Effector CD4-positive, alpha-beta T cell (primary cell): ENCODE measurements at places on chromosomes 1 and 21.

- no peak for DNase-seq
These were observed 195.6 kb upstream of the C1orf105 start for GRCh38 chr1:172224871-172225270.

- DNase-seq: no peak
These were observed 7.7 kb downstream of the IFI6 start for GRCh38 chr1:27664291-27664690.

DNA sequence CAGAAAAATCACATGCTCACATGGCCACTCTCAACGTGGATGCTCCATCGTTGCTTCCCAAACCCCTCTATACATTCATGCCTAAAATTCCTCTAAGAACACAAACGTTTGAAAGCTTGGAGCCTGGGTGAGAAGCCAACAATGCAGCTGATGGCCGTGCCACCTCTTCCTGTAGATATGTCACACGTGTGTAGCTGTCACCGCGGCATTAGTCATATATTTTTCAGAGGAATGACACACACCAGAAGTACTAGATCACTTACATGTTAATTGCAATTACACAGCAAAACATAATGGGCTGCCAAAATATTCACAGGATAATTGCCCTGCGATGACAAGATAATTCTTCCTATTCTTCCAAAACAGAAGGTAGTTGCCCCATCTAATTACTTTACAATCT lies 112.7 kb upstream of the BACE2 start:
- DNase-seq: no peak

DNA sequence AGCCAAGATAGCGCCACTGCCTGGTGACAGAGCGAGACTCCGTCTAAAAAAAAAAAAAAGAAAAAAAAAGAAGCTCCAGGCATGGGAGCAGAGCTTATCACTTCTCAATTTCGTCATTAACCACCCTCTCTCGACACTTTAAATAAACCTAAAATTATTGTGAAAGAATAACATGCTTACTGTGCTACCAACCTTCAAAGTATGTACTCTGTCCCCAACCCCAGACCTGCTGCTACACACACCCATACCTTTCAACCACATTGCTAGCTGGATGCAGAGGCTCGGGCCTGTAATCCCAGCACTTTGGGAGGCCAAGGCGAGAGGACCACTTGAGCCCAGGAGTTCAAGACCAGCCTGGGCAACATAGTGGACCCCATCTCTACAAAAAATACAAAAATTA lies 38.7 kb downstream of the GNPAT start:
- DNase-seq: no peak

DNA sequence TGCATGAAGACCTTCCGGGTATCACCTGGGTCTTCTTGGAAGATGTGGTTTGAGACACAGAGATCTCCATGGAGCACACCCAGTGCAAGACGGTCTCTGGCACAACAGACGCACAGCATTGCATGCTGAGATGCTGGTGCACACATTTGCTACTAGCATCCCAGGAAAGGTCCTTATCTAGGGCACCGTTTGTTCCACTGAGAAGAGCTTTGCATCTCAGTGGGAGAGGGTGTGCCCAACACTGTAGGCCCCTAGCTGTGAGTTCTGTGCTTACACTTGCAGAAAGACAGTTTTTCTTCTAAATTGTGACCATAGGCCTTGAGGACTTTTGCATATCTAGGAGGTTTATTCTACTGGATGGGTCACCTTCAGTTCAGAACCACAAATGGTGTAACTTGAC lies 554.1 kb downstream of the MATN1 start:
- DNase-seq: no peak

DNA sequence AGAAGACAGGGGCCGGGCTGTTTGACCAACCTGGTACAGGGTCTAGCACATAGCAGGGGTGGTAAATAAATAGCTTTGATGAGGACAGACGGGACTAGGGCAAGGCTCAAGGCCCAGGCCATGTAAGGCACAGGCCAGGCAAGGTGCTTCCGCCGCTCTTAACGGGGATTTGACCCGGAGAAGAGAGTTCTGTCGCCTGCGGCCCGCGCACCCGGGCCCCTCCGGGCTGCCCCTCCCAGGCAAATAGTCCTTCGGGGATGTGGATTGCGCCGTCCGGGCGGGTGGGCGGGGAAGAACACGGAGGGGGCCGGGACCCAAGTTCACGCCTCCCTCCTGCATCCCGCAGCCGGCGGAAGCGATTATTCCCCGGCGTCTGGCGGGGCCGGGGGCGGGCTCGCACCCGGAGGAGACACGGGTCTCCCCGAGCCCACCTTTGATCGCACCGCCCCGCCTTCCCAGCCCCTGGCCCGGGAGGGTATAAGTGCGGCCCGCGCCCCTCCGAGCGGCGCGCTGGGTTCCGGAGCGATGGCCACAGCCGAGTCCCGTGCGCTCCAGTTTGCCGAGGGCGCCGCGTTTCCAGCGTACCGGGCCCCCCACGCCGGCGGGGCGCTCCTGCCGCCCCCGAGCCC lies at the start of gene MIXL1:
MIXL1 (plus strand) TSS at position 508 of the 629 bp plus-strand sequence; CDS start at position 526, 18 bp downstream.
- DNase-seq: no peak

DNA sequence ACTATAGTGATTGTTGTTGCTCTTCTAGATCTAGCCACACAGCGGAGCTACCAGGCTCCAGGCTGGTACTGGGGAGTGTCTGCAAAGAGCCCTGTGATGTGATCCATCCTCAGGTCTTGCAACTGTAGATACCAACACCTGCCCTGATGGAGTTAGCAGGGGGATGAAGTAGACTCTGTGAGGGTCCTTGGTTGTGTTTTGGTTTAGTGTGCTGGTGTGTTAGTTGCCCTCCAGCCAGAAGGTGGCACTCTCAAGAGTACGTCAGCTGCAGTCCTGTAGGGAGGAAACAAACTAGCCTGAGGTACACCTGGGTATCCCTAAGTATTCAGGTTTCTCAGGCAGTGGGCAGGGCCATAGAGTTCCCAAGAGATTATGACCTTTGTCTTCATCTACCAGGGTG lies 81.2 kb upstream of the TMPRSS2 start:
- no peak for DNase-seq

- DNase-seq: no peak
These were observed 46.1 kb upstream of the MTF2 start for GRCh38 chr1:93033029-93033428.

GRCh38 chr1:194052514-194053338 lies 866.3 kb upstream of the B3GALT2 start:
- DNase-seq: no peak

GRCh38 chr21:29436143-29436542 lies 137.4 kb downstream of the BACH1 start:
- DNase-seq: peak; percentile 23

GRCh38 chr1:26780344-26780957 lies 7.3 kb upstream of the PIGV start:
- no peak for DNase-seq

DNA sequence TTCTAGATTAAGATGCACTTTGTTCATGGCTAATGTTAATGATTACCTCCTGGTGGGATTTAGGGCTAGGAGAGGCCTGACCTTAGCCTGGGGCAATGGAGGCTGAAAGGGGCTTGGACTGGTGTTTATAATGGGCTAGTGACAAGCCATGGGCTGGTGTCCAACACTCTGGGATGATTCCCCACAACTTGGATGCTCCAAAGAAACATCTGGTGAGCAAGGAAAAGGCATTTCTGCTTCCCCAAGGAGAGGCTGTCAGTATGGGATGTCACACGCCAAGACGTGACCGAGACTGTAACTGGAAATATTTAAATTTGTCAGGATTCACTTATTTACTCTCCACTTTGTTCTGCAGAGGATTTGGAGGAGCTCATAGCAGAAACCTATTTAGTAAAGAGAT lies 45.2 kb downstream of the PTPRU start:
- no peak for DNase-seq

- no peak for DNase-seq
These were observed 3.7 kb downstream of the OLIG2 start for GRCh38 chr21:33029385-33029921.

DNA sequence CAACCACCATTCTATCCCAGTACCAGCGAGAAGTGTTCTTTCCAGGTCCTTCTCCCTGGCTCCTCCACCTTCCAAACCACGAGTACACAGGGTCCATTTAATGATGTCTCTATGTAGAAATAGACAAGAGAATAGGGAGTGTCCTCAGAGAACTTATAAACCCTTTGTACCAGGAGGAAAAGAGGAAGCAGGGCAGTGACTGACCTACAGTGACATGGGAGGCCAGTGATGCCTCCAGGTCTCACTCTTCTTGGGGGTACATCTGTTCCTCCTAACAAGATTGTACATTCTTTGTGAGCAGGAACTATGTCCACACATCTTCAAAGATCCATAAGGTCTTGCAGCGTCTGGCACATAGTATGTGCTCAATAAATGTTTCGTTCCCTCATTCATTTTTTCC lies 18.7 kb upstream of the FMOD start:
- no peak for DNase-seq

DNA sequence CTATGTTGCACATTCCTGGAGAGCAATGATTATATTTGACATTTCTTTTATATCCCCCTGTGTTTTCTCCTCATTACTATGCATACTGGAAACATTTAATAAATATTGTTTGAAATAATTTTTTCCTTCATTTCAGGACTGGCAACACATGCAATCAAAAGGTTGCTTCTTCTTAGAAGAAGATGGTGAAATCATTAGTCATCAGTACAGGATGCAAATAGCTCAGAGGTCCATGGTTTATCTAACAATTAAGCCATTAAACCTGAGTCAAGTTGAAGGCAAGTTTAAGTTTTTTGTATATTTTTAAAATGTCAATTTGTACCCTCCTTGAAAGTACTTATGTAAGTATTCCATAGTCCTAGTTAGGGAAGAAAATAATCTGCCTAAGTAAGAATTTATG lies 22.5 kb downstream of the EFCAB7 start:
- no peak for DNase-seq

DNA sequence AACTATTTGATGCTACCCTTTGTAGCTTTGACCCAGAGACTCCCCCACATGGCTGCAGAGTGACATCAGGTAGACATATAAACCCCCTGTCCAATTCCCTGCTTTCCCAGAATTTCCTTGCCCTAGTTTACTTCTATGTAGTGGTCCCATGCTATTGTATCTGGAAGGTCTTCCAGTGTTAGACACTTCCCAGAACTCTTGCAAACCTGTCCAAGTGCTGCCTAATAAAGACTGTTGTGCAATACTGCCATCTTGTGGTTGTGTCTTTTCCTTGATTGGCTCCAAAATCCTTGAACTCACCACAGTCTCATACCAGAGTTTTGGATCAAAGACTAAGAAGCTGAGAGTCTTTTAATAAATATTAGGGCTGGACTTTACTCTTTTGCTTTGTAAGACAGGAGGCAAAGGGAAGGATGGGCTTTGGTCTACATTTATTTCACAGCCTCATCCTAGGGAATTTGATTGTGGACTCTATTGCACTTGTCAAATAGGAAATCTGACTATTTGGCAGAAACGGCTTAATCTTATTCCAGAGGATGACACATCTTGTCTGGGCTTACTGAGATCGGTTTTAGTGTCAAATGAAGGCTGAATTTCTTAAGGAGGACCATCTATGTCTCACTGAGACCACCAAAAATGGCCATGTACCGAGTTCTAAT lies 169.9 kb downstream of the LRRC7 start:
- DNase-seq: no peak

GRCh38 chr1:199135901-199136300 lies 497.1 kb downstream of the PTPRC start:
- no peak for DNase-seq

DNA sequence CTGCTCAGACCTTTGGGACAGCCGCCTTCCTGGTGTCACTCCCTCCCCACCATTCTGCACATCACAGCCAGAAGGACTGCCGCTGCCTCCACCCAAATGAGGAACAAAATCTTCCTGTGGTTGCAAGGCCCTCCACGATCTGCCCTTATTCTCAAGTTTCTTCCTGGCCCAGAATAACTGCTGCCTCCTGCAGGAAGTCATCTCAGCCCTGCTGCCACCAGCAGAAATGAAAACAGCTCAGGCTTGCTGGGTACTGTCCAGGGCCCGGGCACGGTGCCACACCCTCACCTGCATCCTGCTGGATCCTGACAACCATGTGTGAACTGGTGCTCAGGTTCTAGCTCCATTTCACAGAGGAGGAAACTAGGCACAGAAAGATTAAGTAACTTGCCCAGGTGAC lies 2.8 kb downstream of the CLDN19 start:
- DNase-seq: no peak

DNA sequence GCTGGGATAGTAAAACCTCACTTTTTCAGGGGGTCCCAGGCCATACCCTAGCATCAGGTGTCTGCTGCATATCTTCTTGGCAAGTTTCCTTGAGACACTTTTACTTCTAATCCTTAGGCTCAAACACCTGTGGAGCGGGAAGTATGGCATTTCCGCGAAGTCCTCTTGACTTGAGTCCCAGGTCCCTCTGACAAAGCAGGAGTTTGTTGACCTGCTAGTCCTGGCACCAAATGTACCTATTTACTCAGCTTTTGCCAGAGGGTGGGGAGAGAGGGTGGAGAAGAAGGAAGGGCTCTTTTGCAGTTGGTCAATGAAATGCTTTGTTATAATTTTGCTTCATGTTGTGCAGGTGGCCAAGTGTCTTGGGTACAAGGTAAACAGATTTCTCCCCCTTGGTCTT lies 59.7 kb downstream of the CLIC6 start:
- DNase-seq: no peak

DNA sequence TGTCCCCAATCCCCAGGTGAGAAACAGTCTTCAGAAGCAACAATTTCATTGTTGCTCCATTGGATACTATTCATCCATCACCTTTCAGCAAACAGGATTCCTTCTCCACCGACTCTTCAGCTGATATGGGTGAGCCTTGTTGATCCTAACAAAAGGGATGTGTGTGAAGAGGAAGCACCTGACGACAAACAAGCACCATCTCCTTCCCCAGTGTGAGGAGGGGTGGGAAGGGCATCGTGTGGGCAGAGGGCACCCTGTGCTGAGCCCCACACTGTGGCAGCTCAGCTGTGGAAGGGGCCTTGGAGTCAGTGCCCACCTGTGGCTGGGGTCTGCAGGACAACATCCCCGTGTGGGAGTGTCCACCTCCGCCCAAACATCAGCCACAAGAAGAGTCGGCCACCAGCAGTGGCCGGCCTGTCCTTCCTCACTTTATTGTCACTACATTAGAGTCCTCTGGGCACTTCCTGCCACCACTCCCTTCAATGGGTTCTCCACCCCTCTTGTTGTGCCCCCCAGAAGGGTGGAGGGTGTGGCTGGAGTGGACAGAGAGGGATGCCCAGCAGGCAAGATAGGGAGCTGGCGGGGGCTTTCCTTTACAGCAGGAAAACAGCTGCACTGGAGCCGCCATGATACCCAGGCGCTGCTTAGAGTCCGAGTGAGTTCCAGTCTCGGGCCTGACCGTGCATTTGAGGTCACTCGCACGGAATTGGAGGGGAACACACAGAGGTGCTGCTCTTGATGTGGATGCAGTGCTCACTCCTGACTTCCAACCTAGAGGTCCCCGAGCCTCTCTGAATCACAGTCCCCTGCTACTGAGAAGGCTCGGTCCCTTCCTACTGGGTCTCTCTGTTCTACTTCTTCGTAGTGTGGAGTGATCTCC lies 40.9 kb downstream of the VPS26C start:
- DNase-seq: no peak
